ENCODE measurements at places on chromosomes 4 and X. TPM values are rescaled to one million over a fixed set of nuclear protein-coding genes. Genes with fewer than 3 reads are reported as not detected.

DNA sequence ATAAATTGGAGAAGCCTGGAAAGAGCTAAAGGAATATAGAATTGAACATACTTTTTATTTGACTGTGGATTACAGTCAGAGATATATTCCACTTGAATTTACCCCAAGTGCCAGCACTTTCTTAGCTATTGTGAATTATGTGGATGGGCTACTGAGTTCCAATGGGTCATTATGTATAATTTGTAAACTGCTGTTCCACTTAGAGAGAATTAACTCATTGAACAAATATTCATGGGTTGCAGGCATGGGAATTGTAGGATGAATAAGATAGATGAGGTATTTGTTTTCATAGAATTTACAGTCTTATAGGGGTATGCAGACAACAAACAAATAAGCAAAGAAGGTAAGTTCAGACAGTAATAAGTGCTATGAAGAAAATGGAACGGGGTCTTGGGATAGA lies 195.7 kb downstream of the SHROOM3 start:
- no peak for DNase-seq

- DNase-seq, result no peak
Observed at GRCh38 chr4:147725673-147726072, 6.2 kb upstream of the ARHGAP10 start.

The VCX2 gene
- polyA plus RNA-seq, result not detected

- DNase-seq, result no peak
Observed at GRCh38 chr4:96543346-96543745, 703.5 kb downstream of the PDHA2 start.

GRCh38 chr4:112910109-112910736 lies 139.2 kb upstream of the ANK2 start:
- DNase-seq, result no peak

The ART3 gene
- polyA plus RNA-seq, result 67.3 TPM

DNA sequence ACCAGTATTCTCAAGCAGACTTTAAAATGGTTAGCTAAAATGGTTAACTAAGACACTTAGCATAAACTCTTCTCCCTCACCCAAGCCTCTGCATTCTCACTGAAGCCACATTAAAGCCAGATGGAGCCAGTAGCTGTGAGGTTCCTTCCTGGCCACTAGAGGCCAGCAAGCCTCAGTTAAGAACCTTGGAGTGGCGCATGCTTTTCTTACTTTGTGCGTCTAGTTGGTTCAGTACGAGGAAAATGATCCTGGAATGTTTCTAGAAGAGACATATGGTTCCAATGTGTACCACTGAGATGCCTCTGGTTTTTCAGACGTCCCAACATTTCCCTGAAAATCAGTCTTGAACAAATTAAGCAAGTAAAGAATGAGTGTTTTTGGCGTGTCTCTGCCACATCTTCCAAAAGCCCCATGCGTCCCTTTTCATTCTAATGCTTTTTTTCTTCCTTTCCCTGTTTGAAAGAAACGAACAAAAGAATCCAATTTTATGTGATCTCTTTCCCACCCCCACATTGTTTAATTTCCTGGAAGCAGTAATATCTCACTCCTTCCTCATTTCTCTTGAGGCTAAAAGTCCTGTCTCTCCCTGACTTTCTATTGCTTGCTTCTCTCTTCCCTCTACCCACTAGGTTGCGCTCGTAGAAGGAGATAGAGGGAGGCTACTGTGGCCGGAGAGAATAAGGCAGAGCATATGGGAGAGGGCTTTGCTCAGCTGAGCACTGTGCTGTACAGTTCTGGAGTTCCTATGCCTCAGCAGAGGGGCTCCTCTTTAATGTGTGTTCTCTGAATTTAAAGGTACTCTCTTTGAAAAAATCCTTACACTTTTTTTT lies 82.9 kb upstream of the TAB3 start:
- no peak for DNase-seq

The MAGEB2 gene
- not detected for polyA plus RNA-seq

The SSX2 gene
- not detected for polyA plus RNA-seq

DNA sequence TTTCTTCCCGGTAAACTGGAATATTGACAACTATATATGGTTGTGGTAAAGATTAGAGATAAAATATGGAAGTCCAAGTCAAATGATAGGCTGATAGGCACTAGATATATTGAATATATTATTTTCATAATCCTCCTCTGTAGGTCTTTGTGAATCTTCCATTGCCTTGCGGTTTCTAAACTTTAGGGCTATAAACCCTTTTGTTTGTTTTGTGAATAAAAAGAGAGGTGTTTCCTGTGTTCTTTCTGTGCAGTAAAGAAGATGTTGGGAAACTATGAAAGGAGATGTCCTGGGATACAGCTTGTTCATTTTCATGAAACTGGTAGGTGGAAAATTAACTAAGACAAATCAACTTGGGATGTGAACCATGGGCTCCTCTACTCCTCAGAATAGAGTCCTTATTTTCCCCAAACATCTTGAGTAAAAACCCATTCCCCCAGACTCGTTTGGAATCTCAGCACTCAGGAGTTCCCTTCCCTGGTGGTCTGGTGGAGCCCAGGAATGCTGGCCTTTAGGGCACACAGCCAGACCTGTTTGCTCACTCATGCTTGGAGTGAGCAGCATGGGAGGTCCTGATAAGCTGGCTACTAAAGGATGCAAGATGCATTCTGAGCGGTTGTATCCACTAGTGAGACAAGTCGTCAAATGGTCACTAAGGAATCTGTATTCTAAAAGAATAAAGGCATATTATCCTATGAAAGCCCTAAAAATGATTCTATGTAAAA lies 22.2 kb downstream of the PRDM8 start:
- no peak for DNase-seq

DNA sequence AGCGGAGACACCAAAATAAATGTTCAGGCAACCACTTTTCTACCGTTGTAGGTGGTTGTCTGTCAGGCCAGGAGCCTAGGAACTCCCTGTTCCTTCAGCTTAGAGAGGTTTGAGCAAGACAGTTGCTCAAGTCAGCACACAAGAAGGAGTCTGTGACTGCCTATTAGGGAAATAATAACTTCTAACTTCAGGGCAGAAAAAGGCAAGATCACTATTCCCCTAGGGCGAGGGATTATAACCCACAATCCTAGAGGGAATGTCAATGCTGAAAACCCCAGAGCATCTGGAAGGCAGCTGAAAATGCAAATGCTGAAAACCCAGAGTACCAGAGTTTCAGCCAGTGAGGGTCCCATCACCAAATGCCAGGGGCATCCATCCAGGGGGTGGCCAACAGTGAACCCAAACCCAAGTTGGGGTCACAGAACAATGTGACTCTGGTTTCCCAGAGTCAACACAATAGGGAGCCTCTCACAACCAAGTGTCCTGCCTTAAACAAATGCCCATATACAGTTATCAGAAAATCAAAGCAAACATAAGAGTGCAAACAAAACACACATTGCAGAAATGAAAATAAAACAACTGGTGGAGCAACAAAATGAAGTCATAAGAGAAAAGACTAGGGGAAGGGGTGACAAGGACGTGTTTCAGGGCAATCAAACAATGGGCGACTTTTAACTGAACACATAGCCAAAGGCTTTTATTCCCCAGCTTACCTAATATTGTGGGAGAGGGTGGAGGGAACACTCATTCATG lies 27.6 kb downstream of the MORF4L2 start:
- no peak for DNase-seq

DNA sequence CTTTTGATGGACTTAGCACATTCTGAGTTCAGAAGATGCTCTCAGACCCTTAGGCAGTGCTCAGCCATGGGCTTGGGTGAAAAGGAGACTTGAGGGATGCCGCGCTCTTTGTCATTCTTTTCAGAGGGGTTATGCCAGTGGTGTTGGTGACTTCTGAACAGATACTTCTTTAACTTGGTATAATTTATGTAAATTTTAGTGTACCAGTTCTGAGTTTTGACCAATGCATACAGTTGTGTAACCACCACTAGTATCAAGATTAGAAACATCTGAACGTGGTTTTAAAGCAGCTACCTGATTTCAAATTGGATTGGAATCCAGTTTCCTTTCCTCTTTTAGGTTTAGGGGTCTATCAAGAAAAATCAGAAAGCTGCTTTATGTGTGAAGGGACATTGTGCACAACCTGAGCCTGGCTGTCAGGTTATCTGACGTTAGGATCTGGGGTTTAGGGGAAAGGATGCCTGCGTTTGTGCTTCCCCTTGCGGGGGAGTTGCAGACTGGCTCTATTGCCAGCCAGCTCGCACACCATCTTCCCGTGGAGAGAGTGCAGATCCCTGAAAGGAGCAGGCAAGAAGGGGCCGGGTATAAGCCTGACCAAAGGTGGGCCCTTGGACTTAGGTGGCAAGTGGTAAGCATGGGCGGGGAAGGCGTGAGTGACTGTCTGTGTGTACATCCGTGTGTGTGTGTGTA lies 19.0 kb downstream of the SMS start:
- no peak for DNase-seq

The UTP14A gene
- 10.2 TPM for polyA plus RNA-seq

DNA sequence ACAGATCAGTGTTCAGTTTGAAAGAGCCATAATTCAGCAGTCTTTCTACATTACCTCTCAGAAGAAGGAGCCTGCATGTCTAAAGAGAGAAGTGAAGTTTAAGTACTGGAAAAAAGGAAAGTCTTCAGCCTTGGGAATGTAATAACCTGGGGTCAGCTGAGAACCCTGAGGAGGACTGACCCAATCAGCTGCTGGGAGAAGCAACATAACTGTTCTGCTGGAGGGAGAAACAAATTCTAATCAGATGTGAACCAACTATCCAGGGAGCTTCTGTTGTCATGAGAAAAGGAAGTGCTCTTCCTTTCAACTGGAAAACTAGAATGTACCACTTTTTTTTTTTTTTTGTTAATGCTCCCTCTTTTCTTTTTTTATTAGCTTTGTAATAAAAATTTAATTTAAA lies 64.5 kb upstream of the PDE5A start:
- no peak for DNase-seq

GRCh38 chr4:5033281-5033841 lies 14.1 kb upstream of the CYTL1 start:
- peak; percentile 43 for DNase-seq

DNA sequence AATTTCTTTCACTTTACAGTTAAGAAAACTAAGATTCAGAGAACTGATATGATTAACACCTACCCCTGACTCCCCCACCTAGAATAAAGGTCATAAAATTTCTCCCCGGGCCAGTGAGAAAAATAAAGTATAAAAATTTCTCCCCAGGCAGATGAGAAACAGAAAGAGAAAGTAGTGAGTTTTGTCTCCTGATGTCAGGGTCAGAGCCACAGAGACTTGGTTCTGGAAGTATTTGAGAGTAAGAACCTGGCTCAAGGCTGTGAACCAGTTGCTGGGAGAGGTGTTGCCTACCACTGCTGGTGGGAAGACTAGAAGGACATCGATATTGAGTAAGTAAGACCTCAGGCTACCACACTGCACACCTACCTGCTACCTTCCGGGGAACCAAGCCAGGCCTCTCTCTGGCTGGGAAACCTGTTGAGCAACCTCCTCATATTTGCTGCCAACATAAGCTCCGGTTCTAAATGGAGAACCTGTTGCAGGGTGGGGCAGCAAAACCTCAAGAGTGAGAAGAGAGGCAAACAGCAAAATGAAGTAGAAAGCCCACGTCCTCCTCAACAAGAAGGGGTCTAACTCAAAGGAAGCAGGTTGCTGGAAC lies 104.2 kb upstream of the PUDP start:
- DNase-seq, result no peak

- no peak for DNase-seq
Observed at GRCh38 chrX:70257423-70258288, 2.3 kb downstream of the P2RY4 start.

- DNase-seq, result peak; percentile 6
Observed at GRCh38 chrX:103864886-103865534, 33.0 kb upstream of the RAB9B start.

The ASMT gene
- polyA plus RNA-seq, result 0.09 TPM

DNA sequence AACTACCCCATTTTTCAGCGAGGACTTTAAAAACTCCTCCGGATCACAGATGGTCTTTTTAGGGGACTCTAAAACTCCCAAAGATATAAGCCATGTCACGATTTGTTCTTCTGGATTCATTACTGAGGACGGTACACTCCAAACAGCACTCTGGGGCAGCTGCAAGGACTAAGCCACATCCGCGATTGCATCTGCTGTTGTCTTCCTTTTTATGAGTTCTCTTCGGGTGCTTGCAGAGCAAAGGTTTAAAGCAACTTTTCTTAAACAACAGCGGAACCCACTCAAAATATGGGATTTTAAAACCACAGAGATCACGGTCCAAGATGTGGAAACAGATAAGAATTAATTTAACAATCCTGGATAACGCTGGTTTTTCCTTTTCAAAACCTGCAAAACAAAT lies at the start of gene ARHGEF6:
Gene ARHGEF6, minus strand, starts transcription at position 170 of the 400 bp plus-strand sequence. Its CDS starts 50 bp downstream, at position 120.
- DNase-seq, result peak; percentile 10

DNA sequence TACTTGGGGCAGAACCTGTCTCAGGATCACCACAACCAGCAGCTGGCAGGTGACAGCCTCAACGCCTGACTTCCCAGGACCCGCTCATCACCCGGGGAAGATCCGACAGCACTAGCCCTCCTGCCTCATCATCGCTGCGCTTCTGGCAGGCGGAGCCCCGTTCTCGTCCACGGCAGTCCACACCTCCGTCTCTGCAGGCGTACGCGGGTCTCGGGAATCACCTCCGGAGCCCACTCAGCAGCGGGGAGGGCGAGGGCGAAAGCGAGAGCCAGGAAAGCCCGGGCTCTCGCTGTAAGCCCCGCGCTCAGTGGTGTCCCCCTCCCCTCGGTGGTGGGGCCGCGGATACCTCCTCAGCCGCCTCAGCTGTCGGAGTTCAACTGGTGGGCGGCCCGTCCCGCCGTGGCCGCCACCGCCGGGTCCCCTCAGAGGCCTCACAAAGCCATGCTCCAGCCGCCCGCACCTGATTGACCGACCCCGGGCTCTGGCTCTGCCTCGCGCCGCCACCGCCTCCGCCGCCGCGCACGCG lies 518 bp upstream of the CNKSR2 start:
- DNase-seq, result no peak

- no peak for DNase-seq
Observed at GRCh38 chrX:17495052-17495451, 120.1 kb downstream of the NHS start.

The CCKAR gene
- not detected for polyA plus RNA-seq

DNA sequence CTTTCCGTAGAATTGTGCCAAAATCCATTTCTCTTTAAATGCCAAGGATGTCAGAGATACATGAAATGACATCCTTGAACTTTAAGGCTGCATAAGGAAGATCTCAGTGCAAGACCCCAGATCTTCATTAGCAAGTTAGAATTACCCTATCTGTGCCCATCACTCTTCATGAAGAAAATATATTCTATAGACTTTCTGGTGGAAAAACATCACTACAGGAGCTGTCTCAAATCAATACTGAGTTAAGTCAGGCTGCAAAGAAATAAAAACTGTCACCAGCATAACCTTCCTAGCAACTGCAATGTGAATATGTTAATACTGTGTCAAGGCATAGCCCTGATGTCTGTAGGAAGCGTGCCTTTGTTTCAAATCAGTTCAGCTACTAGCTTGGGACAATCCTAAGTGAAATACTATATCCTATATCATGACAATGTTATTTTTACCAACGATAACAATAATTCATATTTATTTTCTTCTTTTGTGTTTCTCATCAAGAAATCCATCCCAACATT lies 173.3 kb downstream of the TBCK start:
- DNase-seq, result no peak

DNA sequence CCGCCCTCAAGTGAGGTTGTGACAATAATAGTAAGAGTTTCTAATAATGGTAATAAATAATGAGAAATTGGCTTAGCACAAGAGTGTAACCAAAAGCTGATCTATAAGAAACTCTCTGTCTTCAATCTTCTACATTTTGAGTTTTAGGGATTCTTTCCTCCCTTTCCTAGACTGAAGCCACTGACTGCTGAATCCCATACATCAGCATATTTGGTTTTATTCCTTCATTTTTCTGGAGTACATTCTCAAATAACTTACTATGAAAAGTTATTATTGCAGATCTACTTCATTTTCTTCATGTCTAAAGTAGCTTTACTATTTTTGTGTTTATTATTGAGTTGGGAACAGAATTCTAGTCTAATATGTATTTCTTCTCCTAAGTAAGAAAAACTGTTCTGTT lies 49.9 kb upstream of the ADAD1 start:
- DNase-seq, result no peak

- DNase-seq, result no peak
Observed at GRCh38 chrX:119762718-119763117, 4.3 kb downstream of the SOWAHD start.
